ENCODE measurements at places on chromosomes 13 and 19.

DNA sequence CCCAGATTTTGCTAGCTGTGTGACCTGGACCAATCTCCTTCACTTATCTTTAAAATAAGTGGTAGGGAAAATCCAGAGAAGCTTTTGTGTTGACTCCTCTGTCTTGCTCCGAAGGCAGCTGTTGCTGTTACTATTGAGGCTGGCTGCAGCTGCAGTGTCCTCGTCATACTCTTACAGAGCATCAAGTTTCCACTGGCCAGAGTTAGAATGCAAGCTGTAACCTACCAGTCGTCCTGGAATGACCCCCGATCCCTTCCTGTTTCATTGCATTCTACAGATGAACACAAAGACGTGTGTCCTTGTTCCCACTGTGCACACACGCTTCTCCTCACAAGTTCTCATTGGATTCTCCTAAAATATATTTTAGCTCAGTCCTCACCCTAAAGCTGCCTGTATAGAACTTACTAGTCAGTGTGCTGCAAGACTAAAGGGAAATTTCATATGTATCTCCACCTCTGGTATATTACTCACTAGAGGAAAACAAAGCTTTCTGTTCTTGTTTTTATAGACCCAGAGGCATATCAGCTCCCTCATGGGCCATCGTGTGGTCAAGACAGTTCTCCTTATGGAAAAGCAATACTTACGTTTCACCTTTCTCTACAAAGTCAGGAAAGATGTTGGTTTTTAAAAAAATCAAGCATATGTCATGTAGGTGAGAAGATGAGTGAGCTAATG is 589.8 kb downstream of the LMO7 start:
- DNase-seq: peak; percentile 65

DNA sequence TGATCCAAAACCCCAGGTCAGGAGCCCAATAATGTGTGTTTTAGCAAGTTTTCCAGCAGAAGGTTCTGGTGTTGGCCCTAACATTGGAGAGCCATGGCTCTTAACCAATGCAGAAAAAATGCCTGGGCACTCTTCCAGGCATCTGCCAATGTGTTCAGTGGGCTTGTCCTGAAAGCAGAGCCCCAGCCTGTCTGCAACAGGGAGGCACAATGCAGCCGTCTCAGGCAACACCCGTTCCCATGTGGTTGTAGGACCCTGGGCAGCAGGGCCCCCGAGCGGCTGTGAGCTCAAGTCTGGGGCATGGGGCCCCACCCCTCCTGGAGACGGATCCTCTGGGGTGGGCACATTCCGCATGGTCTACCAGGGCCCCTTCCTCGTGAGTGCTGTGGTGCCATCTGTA is 58.1 kb upstream of the SIAH3 start:
- DNase-seq: no peak

GRCh38 chr13:101053301-101054093 is 362.8 kb downstream of the NALCN start:
- DNase-seq: no peak

- peak; percentile 45 for DNase-seq
Observed at GRCh38 chr13:99153219-99153618, 47.4 kb upstream of the UBAC2 start.

GRCh38 chr19:38263689-38264485 is 486 bp upstream of the SPINT2 start:
- DNase-seq: peak; percentile 70

- peak; percentile 95 for DNase-seq
Observed at GRCh38 chr13:50198508-50198907, 183.3 kb downstream of the KCNRG start.

DNA sequence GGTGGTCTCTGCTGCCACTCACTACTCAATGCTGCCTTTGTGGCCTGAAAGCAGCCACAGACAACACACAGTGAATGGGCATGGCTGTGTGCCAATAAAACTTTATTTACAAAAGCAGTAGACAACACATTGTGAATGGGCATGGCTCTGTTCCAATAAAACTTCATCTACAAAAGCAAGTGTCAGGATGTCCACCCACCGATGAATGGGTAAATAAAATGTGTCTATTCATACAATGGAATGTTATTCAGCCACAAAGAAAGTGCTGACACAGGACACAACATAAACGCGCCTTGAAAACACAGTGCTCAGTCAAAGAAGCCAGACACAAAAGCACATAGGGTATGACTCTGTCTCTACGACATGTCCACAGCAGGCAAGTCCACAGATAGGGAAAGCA is 20.1 kb downstream of the ZSCAN5A start:
- DNase-seq: no peak

Data from cardiac fibroblast (primary cell).